Stimulated activated CD4-positive, alpha-beta T cell treated with anti-CD3 and anti-CD28 coated beads, Interleukin-4, amount 100 ng/mL, for 48 hours (primary cell): ENCODE measurements at places on chromosomes 11 and 22.

- DNase-seq = no peak
Measured at GRCh38 chr11:32796425-32796824, 2.0 kb upstream of the CCDC73 start.

GRCh38 chr11:64849598-64850356 is 5.3 kb upstream of the CDC42BPG start:
- no peak for DNase-seq

DNA sequence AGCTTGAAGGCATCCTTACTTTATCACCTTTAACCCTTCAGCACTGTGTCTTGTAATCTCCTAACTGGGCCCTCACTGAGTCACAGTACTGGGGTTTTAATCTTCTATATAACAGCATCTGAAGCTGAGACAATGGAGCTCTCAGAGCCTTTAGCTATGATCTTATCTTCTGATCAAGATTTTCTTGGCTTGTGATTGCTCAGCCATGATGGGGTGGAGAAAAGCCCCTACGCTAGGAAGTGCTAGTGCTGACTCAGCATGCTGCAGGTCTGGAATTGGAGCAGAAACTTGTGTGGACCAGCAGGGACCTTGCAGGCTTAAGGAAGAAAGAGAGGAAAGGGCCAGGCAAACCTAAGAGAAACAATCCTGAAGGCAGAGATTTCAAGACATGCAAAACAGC is 71.7 kb upstream of the EED start:
- DNase-seq = no peak

- DNase-seq = no peak
Measured at GRCh38 chr11:108726077-108726800, 61.4 kb downstream of the DDX10 start.

GRCh38 chr22:48489551-48490499 is 1337.8 kb downstream of the BRD1 start:
- DNase-seq = no peak

DNA sequence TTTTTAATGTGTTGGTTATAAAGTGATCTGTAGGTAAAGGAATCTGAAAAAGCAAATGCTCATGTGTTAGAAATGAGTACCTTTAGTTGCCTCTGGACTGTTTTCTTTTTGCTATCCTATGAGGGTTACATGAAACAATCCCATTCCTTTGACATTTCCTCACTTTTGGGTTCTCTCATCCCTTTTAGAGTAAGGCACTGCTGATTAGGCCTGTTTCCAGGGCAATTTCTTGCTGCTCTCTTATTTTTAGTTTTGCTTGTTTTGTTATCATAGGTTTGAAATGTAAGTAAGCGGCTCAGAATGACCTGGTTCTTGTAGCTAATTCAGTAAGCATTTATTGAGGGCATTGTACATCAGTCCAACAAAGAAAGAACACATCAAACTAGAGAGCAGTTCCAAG is 138.9 kb downstream of the DDX10 start:
- no peak for DNase-seq

DNA sequence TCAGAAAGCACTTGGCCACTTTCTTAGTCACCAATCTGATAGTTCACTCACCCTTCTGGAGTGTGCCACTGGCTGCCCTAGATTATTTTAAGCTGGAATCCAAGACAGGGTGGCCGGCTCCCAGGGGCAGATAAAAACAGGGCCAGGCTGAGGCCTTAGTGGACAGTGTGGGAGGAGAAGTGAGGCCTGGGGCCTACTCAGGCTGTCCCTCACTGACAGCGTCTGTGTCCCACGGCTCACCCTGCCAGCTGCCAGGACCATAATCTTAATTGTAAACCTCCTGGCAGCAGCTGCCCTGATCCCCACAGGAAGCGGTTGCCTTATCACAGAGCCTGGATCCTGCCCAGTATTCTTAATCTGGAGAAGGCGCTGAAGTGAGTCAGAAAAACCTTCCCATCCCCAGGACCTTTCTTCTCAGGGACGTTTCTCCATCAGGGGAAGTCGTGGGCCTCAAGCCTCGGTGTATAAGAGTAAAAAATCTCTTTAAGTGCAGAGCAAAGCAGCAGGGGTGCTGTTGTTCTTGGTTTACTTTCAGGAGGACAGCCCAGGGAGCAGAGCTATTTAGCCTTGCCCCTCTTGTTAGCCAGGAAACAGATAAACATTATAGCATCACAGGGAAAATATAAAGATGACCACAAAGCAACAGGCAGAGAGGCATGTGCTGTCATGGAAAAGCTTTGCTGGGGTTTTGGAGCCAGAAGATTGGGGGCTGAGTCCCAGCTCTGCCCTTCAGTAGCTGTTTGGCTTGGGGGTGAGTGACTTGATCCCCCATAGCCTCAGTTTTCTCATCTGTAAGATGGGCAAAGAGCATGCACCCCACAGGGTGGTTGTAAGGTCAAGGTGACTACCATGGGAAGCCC is 39.6 kb downstream of the TSPAN18 start:
- no peak for DNase-seq

- no peak for DNase-seq
Measured at GRCh38 chr22:46273432-46274148, 5.8 kb downstream of the TTC38 start.

DNA sequence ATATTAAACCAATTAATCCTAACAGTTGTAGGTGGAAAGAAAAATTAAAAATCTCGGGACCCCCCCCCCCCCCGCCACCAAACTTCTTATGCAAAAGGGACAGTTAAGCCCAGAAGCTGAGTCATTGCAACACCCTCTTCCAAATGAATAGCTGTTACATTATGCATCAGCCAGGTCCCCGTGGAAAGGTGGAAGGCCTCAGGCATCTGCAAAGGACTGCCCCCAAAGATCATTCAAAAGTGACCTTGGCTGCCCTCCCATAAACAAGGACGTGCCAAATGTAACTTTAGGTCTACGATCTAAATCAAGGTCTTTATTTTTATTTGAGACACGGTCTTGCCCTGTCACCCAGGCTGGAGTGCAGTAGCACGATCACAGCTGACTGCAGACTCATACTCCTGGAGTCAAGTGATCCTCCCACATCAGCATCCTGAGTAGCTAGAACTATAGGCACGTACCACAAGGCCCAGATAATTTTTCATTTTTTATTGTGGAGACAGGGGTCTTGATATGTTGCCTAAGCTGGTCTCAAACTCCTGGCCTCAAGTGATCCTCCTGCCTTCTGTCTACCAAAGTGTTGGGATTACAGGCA is 22.8 kb downstream of the SYN3 start:
- no peak for DNase-seq

- no peak for DNase-seq
Measured at GRCh38 chr11:103079833-103080232, 12.1 kb downstream of the DCUN1D5 start.
